ENCODE measurements at places on chromosomes 7 and 10. TPM values are rescaled to one million over a fixed set of nuclear protein-coding genes. Genes with fewer than 3 reads are reported as not detected.

Gene MYPN
- total RNA-seq: 1.5 TPM

Gene GATA3
- total RNA-seq: 0.46 TPM

Gene SOSTDC1
- total RNA-seq: not detected

Gene TAS2R4
- total RNA-seq: 0.88 TPM

Gene PSMA2
- 440 TPM for total RNA-seq

Gene LZTS2
- total RNA-seq: 66.5 TPM

Gene HYAL4
- total RNA-seq: not detected

Gene GNGT1
- 0.24 TPM for total RNA-seq

GRCh38 chr7:71272509-71273490 is 140.9 kb downstream of the GALNT17 start:
- DNase-seq: no peak

- DNase-seq: no peak
These were observed 47.0 kb upstream of the AKR1C1 start for GRCh38 chr10:4916086-4916716.

DNA sequence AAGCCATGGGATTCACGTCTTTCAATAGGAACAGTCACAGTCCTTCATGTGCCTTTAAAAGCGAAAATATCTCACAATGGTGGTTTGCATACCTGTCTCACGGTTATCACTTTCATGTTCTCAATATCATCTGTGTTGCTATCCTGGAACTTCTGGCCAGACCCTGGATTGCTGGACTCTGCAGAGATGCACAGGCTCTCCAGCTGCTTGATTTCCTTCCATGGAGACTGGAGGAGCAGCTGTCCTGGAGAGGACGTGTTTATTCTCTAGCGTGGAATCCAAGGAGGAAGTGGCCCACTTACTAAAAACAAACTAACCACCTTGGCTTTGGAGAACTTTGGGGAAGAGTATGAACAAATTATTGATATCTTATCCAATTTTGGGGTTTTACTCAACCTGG is 16.5 kb downstream of the BTBD16 start:
- DNase-seq: no peak

- DNase-seq: peak; percentile 32
These were observed 64.6 kb upstream of the ELN start for GRCh38 chr7:73963252-73963822.

GRCh38 chr10:105644091-105644490 is 1003.0 kb downstream of the SORCS3 start:
- no peak for DNase-seq

DNA sequence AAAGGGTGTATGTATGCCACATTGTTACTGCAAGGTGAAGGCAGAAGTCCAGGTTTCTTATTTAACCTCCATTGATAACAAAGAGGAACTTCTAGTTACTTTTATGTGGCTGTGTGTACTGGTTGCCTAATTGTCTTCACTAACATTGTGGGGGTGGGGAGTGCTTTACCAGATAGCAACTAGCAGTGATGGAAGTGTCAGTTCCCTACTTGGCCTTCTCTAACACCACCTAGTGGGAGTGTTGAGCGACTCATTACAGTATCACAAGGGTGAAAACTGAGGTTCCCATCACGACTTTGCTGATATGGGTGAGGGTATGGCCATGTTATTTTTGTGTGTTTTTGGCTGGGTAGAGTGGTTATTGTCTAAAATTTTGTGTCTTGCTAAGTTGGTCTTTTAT is 274.4 kb downstream of the THSD7A start:
- peak; percentile 72 for DNase-seq

DNA sequence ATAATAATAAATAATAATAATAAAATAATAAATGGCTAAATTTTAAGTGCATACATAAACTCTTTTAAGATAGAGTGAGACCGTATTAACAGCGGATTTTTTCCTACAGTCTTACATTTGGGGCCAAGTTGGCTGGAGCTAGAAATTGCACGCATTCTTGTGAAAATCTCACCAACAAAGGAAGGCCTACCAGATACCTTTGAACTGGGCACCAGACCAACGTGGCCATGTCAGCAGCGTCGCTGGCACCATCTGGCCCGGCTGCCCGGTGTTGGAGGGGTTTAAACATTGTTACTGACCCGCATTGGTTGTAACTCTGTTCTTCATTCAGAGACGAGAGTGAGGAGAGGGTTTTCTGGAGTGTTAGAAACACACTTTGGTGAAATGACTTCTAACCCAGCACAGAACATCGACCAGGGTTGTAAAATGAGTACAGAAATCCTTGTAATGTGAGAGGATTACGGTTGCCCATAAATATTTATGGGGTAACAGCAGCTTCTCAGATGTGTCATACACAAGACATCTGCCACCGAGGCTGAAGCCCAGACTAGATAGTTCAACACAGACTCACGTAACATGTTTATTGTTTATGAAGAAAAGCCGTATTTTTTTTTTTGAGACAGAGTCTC is 34.6 kb upstream of the UNCX start:
- DNase-seq: peak; percentile 45

DNA sequence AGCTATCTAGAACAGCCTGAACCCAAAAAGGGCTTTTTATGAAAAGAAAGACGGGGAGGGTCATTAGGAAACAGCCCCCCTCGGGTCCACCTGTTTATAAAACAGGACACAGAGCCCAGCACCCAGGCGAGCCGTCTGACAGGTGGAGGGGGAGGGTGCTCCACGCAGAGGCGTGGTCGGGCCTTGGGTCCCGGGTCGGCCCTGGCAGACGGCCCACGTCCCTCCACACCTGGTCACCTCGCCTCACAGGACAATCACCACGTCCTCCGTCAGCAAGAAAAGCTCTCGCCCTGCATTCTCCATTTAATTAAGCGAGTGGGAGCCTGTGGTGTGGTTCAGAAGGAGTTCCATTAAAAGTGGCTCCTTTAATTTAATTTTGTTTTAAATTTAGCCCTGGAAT is 42.3 kb upstream of the FOXL3 start:
- DNase-seq: no peak

DNA sequence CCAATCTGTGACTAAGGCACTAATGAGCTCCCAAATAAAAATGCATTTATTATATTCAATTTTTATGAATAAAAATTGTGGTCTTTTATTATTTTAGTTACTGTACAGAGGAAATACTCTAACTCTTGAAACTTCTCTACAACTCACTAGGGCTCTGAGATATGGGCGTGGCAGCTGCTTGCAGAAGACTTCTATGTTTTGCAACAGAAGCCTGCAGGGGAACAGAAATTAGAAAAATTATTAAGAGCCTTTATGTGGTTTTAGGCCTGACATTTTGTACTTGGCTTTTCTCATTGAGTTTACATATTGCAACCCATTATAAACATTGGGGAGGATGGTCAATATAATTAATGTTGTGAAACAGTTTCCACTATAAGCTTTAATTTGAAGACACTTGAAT is 581.4 kb downstream of the TNS3 start:
- no peak for DNase-seq

- DNase-seq: no peak
These were observed 103.2 kb downstream of the CNNM2 start for GRCh38 chr10:103021150-103021899.
